ENCODE measurements at places on chromosomes 3 and 15.

GRCh38 chr3:134132961-134133360 is 103.2 kb upstream of the SLCO2A1 start:
- no peak for DNase-seq

DNA sequence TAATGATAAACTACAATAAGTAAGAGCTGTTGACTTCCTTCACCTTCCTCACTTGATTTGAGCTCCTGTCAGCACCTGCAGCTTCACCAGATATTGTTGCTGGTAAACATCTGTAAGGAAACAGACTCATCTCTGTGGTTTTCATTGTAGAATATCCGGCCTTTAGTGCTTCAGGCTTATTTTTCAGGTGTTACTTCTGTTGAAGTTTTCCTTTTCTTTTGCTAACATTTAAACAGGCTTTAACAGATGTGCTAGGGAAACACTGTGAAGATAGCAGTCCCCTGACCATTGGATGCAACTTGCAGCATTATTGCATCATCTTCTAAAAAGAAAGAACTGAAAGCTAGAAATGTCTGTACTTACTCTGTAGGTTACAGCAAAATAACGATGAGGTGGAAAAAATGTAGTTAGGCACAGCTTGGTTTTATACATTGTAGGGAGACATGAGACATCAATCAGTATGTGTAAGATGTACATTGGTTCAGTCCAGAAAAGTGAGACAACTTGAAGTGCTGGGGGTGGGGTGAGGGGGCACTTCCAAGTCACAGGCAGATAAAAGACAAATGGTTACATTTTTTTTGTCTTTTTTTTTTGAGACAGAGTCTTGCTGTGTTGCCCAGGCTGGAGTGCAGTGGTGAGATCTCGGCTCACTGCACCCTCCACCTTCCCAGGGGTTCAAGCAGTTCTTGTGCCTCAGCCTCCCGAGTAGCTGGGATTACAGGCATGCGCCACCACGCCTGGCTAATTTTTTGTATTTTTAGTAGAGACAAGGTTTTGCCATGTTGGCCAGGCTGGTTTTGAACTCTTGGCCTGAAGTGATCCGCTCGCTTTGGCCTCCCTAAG is 10.2 kb downstream of the EDEM1 start:
- DNase-seq = no peak

- no peak for DNase-seq
Measured at GRCh38 chr15:65055201-65055870, 10.1 kb downstream of the SLC51B start.

DNA sequence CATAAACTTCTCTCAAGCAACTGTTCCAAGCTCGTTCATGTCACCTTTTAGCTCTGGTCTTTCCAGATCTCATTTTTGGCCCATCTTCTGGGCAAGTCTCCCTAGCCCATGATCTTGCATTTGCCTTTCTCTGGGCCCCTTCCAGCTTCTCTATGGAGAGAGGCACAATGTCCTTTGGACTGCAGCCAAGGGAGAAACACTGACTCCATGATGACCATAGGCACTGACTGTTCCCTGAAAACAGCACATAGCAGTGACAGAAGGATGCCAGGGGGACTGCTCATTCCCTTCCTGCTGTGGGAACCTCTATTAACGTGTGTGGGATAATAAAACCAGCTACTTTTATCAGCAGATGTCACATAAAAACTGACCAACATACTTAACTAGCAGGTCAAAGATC is 60.3 kb downstream of the STRIT1 start:
- DNase-seq = no peak

DNA sequence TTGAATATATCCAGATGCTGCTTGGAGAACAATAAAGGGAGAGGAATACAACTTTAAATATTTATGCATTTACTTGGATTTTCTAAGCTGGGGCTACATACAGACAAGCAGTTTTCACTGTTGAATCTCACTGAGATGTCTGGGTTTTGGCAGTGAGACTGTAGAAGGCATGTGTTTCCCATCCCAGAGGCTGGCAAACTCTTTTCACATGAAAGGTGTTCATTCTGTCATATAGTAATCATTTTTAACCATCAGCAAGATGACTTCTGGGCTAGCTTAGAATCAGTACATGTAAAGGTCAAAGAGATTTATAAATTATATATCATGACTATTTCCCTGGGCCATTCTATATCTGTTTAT is 218.7 kb upstream of the SGO1 start:
- DNase-seq = no peak

DNA sequence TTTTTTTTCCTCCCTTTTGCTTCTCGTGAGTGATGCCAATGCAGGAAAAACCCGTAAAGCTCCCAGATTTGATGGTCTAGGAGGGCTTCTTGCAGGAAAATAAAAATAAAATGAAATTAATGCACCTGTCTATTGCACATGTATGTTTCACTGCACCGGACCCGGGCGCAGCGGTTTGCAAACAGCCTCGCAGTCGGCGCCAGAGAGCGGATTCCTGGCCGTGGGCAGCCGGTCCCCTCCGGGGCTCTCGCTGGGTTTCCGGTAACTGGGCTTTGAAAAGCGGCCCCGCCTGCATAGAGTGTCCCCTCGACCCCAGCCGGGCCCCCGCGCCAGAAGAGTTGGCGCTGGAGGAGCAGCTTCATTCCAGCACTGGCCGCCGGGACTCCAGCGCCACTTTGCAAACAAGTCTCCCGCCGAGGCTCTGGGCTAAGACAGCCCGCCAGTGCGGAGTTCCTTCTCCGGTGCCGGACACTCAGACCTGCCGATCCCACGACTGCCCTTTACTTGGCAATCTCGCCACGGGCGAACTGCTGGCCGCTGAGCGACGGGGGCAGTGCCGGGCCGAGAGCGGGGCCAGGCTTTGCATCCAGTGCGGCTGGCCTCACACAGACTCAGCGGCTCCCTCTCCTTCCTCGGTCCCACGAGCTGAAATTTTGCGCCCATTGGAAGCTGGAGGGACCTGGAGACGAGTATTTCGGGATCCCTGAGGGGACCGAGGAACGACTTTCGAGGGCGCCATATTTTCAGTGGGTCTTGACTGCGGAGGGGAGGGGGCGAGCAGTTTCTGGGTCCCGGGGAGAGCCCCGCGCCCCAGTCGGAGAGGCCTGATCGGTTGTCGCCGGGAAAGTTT is 225.9 kb upstream of the C2CD4B start:
- DNase-seq = peak; percentile 82
